ENCODE measurements at places on chromosomes 7 and 10.

DNA sequence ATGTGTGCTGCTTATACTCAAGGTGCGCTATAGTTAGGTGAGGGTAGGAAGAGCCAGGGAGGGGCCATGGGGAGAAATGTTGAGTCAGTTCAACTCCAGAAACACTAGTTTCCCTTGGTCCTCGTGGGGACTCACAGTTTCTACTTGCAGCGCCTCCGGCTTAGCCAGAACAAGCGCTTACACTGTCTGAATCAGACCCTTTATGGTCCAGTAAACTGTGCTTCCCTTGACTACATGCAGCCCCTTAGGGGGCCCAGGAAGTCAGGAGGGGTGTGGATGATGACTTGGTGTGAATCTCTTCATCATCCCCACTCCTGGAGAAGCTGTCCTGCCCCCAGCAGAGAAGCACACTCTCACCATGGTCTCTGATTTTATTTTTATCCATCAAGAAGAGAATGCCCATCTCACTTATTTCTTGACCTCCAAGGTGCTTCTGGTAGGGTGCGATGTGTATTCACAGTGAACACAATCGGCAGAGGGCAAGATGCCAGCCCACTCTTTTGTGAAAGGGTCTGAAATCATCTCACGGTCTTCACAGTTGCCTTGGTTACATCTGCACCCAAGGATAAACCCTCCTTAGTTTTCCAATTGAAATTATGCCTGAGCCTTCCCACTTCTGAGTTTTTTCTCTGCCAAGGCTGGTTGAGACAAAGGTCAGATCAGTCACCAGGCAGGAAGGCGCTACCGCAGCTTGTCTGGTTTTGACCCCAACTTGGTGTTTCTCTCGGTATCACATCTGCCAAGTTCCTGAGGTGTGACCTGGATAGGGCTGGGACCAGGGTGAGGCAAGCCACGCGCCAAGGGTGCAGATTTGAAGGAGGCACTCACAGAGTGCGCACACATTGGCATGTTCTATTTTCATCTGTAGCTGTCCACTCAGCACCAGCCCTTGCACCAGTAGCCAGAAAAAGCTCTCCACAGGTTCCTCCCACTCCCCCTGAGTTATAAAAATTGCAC lies 62.7 kb upstream of the LRRC4 start:
- DNase-seq: no peak

GRCh38 chr10:124486635-124487034 lies 25.0 kb downstream of the LHPP start:
- no peak for DNase-seq

GRCh38 chr10:29826221-29826620 lies 191.4 kb upstream of the SVIL start:
- no peak for DNase-seq

DNA sequence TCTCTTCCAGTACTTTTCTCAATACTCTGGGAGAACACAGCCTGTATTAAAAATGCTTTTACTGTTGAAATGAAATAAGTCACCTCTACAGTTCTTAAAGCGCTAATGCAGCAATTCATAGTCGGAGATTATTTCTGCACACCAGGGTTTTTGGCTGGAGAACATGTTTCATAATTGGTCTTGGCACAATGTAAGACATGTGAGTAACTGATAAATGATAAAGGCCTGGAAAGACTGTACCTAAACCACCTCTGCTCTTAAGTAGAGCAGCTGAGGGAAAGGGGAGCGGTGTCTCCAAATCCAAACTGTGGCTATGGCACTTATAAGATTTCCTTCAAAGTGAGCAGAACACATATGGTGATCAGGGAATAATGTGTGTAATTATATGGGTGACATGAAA lies 390.3 kb upstream of the MBL2 start:
- DNase-seq: no peak

GRCh38 chr10:89156161-89156835 lies 50.8 kb downstream of the CH25H start:
- DNase-seq: no peak

DNA sequence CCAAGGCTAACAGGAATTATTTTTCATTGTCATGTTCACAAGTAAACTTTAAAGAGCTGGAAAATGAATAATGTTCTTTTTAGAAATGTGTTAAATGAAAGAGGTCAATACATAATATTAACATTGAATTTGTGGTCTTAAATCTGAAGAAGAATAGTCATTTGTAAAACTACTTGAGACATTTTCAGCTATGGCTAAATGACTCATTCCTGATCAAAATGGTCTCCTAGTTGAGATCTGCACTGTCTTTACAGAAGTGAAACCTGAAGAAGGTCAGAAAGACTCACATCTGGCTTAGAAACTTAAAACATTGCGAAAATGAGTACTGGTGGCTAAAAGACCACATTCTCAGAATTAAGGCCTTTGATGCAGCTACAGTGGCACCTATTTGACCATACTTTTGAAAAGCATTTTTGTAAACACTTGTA lies 5.9 kb downstream of the PIK3CG start:
- no peak for DNase-seq

DNA sequence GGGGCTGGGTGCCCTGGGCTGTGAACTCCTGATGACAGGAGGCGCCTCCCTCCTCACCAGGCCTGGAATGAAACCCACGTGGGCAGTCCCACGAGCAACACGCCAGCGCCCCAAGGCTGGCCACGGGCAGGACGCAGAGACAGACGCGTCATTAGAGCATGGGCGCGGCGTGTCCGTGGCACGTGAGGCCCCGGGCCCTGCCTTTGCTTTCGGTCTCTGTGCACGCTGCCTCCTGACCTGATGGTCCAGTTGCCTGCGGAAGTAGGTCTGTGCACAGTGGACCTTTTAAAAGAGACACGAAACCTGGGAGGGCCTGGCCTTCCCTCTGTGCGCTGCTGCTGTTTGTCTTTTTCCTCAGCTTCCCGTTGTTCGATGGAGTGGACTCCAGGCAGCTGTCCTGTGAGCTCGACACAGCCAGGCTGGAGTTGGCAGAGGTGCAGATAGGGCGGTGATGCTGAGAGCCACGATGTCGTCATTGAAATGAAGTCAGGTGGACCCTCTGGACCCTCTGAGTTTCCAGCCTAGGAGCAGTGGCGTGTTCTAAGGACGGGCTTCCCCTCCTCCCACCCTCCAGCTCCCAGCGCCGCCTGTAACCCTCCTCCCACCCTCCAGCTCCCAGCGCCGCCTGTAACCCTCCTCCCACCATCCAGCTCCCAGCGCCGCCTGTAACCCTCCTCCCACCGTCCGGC lies 40.1 kb upstream of the CFAP46 start:
- no peak for DNase-seq

DNA sequence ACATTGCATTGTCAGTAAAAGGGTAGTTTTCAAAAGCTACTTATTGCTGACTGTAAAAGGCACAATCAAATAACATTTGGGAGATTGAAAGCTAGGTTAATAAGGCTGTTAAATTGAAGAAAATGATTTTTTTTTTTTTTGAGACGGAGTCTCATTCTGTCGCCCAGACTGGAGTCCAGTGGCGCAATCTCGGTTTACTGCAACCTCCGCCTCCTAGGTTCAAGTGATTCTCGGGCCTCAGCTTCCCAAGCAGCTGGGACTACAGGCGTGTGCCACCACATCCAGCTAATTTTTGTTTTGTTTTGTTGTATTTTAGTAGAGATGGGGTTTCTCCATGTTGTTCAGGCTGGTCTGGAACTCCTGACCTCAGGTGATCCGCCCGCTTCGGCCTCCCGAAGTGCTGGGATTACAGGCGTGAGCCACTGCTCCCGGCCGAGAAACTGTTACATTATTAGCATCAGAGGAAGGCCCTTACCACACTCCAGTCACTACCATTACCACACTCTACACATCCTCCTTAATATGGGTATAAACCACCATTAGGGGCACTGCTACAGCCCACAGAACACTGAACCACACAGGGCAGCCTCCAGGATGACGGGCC lies 1.0 kb downstream of the CYP51A1 start:
- DNase-seq: no peak

GRCh38 chr7:22860337-22860736 lies 37.7 kb upstream of the TOMM7 start:
- DNase-seq: no peak

DNA sequence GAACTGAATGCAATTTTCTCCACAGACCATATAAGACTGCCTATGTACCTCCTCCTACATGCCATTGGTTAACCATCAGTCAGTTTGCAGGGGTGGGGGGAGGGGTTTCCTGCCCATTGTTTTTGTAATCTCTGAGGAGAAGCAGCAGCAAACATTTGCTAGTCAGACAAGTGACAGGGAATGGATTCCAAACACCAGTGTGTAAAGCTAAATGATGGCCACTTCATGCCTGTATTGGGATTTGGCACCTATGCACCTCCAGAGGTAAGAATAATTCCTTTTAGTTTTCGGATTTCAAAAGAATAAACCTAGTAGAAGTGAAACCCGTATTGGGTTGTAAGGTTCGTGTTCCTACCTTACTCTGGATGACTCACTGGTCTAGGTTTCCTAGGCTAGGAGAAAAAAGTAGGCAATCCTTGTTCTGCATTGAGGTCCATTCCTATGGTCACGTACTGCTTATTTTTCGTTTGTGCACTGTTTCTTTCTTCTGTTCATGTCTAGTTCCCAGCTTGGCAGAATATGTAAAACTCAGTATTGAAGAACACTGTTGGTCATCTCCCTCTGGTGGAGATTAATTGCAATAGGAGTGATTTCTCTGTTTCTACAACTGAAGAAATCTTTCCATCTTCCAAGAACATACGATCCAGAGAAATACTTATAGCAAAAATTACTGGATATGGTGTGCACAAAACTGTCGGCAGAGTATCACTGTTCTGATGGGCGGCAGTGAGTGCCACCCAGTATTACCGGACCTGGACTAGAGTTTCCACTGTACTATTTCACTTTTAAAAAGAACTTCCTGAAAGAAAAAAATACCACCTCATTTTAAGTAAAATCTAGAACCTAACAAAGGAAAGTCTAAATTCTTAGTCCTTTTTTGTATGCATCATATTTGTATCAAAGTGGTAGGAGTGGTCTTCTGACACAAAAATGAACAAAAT lies at the start of gene AKR1C3:
TSS of gene AKR1C3 (plus strand) at position 150 of the 941 bp plus-strand sequence. CDS start at position 181, 31 bp downstream.
- no peak for DNase-seq

GRCh38 chr7:96989241-96989858 lies 16.0 kb upstream of the DLX6 start:
- DNase-seq: no peak

GRCh38 chr10:113958631-113959382 lies 84.9 kb upstream of the ADRB1 start:
- DNase-seq: no peak

DNA sequence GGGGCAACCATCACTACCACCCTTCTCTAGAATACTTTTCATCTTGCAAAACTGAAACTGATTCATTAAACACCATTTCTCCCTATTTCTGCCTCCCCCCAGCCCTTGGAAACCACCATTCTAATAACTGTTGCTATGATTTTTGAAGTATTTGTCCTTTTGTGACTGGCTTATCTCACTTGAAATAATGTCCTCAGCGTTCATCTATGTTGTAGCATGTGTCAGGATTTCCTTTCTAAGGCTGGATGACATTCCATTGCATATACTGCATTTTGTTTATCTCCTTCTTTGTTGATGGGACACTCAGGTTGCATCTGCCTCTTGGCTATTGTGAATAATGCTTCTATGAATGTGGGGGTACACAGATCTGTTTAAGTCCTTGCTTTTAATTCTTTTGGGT lies 327.6 kb upstream of the ZNF32 start:
- no peak for DNase-seq

GRCh38 chr7:28016297-28016696 lies 164.3 kb downstream of the JAZF1 start:
- no peak for DNase-seq

DNA sequence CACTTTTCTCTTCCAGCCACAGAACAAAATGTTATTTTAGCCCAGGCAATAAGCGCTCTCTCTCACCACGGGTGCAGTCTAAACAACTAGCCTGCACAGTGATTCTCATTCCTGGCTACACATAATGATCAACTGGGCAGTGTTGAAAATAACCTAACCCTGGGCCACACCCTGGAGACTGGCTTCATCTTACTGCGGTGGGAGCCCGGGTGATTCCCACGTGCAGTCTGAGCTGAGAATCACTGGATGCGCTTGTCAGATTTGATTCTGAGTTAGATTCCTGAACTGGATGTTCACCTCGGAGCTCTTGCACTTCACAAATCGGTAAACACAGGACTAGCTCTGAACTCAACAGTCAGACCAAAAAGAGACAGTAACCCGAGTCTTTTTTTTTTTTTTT lies 14.9 kb downstream of the ZC3HAV1 start:
- DNase-seq: no peak

- no peak for DNase-seq
Observed at GRCh38 chr7:28762651-28763050, 195.5 kb downstream of the TRIL start.

GRCh38 chr7:137674551-137675409 lies 172.0 kb downstream of the DGKI start:
- no peak for DNase-seq

GRCh38 chr7:17095931-17096330 lies 202.5 kb upstream of the AHR start:
- no peak for DNase-seq

DNA sequence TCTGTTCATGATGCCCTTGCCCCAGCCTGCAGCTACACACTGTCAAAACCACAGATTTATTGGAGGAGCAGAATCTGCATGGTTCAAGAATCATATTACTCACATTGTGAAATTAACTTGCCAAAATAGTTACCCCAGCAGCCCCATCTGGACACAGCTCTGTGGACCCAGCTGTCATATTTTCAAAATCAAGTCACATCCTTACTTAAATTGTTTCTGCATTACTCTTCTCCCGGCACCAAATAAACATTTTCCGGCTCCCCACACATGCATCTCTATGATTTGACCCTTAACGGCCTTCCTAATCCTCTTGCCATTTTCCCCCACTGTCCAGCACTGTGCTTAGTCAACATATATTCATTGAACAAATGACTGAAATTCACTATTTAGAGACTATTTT lies 43.8 kb upstream of the GPR26 start:
- DNase-seq: no peak

DNA sequence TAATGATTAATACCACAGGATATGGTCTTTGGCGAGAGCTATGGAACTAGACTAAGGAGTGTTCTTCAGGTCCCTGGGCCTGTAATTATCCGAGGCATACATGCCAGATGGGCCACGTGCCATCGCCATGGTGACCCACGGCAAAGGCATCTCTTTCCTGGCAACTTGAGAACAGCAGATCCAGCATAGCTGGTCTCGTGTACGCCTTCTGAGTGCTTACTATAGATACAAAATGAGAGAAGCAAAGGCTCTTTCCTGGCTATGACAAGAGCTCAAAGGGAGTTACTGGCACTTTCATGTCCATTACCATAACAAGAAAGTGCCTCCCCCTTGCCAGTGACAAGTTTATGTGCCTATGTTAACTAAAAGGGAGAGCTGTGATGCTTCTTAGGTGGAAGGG lies 26.0 kb upstream of the GLI3 start:
- DNase-seq: no peak

- no peak for DNase-seq
Observed at GRCh38 chr10:103820101-103821062, 35.0 kb downstream of the SH3PXD2A start.

DNA sequence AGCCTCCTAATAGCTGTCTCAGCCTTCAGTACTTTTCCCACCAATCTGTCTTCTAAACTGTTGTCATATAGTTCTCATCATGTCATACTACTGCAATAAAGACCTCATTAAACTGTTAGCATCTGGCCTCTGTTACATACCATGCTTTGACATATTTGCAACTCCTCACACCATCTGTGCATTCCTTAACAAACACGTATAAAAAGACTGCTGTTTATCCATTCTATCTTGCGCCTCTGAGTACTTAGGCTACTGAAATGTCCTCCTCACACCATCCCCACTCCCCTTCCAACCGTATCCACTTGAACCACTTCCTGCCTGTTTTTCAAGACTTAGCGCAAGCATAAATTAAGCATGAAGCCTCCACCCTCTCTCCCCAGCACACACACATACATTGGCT lies 41.6 kb downstream of the SLC16A9 start:
- no peak for DNase-seq

All from spinal cord (tissue), 10 donors.